ENCODE measurements at places on chromosomes 3 and 15.

DNA sequence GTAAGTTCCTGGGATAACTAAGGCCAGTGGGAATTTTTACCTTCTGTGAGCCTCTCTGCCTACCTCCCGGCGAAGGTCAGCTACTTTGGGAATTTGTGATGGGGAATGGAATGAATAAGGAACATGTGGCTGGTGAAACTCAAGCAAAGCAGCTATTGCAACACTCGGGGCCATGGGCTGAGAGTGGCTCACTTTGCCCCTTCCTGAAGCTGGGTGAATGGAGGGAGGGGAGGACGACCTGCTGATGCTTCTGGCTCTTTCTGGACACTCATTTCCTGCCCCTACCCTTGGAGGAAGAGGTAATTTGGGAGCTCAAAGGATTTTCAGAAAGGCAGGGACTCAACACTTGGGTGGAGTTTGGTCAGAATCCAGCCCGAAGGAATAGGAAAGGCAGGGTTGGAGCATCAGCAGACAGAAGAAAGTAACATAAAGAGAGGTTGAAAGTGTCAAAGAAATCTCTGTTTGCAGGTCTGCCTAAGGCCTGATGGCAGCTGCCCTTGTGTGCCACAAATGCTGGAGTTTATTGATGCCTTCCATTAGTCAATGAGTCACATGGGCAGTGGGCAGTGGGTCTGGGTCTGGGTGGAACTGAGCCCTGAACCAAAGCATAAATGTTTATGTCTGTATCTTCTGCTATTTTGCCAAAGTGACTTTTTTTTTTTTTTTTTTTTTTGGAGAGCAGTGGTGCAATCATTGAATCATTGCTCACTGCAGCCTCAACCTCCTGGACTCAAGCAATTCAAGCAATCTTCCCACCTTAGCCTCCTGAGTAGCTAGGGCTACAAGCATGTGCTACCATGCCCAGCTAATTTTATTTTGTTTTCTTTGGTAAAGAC, 12.4 kb downstream of the LAMP3 start:
- DNase-seq = no peak

DNA sequence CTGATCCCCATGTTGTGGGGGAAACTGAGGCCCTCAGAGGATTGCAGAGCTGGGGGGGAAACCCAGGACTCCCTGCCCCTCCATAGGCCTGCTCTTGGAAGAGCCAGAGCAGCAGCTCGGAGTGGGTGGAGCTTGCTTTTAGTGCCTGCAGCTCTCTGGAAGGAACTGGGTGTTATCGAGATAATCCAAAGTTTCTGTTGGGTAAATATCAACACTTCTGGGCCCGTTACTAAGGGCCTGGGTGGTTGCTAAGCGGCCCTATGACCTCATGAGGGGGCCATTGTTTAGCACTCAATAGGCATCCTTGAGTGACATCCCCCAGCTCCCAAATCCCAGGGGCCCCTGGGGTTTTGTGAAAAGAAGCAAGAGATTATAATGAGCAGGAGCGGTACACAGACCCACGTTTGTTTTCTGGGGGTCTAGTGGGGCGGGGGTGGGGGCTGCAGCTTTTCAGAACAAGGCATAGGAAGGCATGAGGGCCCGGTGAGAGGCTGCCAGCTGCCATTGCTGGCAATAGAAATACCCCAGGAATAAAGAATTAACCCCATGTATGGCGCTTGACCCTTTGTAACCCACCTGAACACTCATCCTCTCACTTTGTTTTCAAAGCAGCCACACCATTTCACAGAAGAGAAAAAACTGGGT, 48.3 kb upstream of the ATP2B2 start:
- no peak for DNase-seq

- DNase-seq = peak; percentile 2
Observed at GRCh38 chr15:51536965-51537574, 85.5 kb downstream of the DMXL2 start.

DNA sequence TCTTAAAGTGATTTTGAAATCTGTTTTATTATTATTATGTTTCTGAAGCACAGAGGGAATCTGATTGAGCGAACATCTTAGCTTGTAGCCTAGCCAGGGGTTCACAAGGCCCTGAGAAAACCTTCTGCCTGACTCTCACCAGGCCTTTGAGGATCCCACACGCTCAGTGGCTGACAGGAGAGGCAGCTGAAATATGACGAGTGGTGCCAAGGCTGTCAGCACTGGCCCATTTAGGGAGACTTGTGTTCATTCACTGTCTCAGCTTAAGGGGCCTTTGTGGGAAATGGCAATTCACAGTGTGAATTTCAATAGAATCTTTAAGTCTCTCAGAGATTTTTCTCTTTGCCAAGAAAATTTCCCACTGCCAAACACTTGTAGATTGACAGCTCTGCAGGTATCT, 770.9 kb downstream of the TUSC7 start:
- DNase-seq = no peak

GRCh38 chr3:157429708-157430107, 6.9 kb upstream of the PTX3 start:
- DNase-seq = no peak

DNA sequence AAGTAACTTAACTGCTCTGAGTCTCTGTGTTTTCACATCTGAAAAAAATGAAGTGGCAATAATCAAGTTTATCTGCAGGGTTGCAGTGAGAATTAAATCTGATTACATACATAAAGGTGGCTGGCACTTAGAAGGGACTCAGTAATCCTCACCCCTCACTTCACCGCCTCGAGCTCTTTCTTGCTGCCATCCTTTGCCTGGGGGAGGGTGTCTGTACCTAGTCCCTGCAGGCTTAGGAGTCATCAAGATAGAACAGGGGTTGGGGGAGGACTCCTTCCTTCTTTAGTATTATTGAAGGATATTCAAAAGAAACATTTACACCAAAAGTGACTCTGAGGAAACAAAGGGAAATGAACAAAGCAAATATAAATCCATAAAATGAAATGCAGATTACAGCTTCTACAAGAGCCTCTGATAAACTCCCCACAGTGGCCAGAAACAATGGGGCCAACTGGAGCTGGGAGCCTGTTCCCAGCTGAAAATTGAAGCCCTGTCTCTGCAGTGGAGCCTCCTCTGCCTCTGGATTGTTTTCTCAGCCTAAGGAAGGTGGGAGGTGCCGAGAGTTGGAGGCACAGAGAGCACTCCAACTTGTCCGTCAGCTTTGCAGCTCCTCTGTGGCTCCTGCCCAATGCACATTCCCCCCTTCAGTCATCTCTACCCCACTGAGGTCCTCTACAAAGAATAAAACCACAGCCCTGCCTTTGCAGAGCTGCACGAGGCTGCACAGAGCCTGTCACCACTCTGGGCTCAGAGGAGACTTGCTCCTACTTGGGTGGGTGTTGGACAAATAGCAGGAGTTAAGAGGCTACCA, 41.8 kb downstream of the CRYGS start:
- no peak for DNase-seq

GRCh38 chr3:160617636-160618035, 52.3 kb upstream of the KPNA4 start:
- no peak for DNase-seq

- no peak for DNase-seq
Observed at GRCh38 chr3:168251371-168251770, 155.6 kb upstream of the GOLIM4 start.

- DNase-seq = peak; percentile 57
Observed at GRCh38 chr3:127984241-127984975, 67.8 kb upstream of the SEC61A1 start.
